Vagina (tissue), 2 donors: ENCODE measurements at places on chromosomes 16 and 17. TPM values are rescaled to one million over a fixed set of nuclear protein-coding genes. Genes with fewer than 3 reads are reported as not detected.
A peak's percentile ranks its signal among the peaks of the same experiment; 100 is the strongest.

SLC6A2 gene
- 9.6 TPM for total RNA-seq

ACSM5 gene
- total RNA-seq = 2.9 TPM

IRX5 gene
- 11.0 TPM for total RNA-seq

TCAP gene
- total RNA-seq = 0.49 TPM

CIBAR2 gene
- not detected for total RNA-seq

SLC13A5 gene
- 1.7 TPM for total RNA-seq

DNA sequence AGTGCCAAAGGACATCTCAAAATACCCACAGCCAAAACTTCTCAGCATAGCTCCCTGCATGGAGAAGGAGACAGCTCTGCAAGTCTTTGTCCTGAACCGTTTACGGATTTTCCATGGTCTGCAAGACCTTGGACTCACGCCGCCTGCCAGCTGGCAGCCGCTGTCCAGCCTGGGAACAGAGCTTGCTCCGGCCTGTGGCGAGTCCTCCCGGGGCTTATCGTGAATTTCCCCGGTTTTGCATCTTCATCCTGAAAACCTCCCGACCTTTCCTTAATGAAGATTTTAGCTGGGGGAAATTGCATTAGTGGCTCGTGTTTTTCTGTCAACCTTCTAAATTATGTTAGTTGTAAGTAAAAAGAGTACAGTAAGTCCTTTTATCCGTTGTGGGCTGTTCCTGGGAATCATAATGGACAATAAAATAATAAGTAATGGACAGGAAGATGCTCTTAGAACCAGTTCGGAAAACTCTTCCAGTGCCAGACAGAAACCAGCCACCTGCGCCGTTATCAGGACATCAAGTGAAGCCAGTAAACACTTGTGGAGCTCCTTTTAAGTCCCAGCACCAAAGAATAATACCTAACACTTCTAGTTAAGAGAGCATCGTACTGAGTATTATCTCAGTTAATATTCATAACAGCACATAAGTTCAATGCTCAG, 112.4 kb upstream of the NOL11 start:
- no peak overlapping the region for H3K27ac ChIP-seq
- H3K4me3 ChIP-seq = no peak overlapping the region
- no peak for DNase-seq

- H3K27me3 ChIP-seq = no peaks in the 10 kb centered on the region
- H3K27ac ChIP-seq = peak within 1 kb of the TSS; percentile 63
- no peaks in the 10 kb centered on the region for H3K36me3 ChIP-seq
- DNase-seq = no peak
- H3K4me3 ChIP-seq = peak within 1 kb of the TSS; percentile 11
- peaks cover 22% of the 10 kb centered on the region for H3K4me1 ChIP-seq
Observed at GRCh38 chr17:63931981-63932561, at the start of gene CD79B. Gene CD79B, minus strand, starts transcription at chr17:63932331. Its CDS starts 70 bp downstream, at chr17:63932261.

GRCh38 chr16:49452578-49452977, 79.0 kb downstream of the C16orf78 start:
- no peaks in the 10 kb centered on the region for H3K36me3 ChIP-seq
- DNase-seq = no peak
- H3K27ac ChIP-seq = peak overlapping the region; percentile 30
- no peaks in the 10 kb centered on the region for H3K27me3 ChIP-seq
- H3K4me3 ChIP-seq = no peak overlapping the region

GRCh38 chr16:921321-921905, 49.4 kb downstream of the LMF1 start:
- H3K4me1 ChIP-seq = no peaks in the 10 kb centered on the region
- DNase-seq = no peak
- H3K4me3 ChIP-seq = no peak overlapping the region

DNA sequence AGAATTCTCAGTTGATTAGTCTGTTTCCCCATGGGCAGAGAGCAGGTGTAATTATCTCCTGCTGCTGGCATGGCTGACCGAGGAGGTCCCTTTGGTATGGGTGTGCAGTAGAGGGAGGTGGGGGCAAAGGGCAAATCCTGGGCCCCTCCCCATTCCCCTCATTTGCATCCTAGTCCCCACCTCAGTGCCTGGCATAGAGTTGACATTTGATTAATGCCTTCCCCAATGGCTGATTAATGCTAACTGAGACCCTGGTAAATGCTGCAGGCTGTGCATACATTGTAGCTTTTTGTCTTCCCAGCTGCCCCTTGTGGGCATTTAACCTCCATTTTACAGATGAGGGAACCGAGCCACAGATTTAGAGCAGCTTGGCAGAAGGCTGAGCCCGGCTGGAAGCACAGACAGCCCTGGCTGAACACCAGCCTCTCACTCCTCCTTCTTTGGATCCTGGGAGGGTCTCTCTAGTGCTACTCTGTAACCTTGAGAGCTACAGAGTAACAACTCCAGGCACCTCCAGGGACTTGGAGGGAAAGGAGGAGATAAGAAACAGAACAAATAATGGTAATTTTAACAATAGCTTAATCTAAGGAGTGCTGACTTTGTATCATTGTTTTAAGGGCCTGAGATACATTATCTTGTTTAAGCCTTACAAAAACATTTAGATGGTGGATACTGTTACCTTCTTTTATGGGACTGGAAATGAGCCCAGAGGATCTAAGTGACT, 5.1 kb downstream of the PLCG2 start:
- H3K27me3 ChIP-seq = no peaks in the 10 kb centered on the region
- no peak overlapping the region for H3K27ac ChIP-seq
- peaks cover 19% of the 10 kb centered on the region for H3K4me1 ChIP-seq
- H3K36me3 ChIP-seq = no peaks in the 10 kb centered on the region
- no peak overlapping the region for H3K4me3 ChIP-seq

- no peak overlapping the region for H3K4me3 ChIP-seq
- no peaks in the 10 kb centered on the region for H3K36me3 ChIP-seq
- no peaks in the 10 kb centered on the region for H3K27me3 ChIP-seq
- peak overlapping the region; percentile 69 for H3K27ac ChIP-seq
- H3K4me1 ChIP-seq = peaks cover 47% of the 10 kb centered on the region
- DNase-seq = no peak
Observed at GRCh38 chr16:86297866-86298757, 212.2 kb upstream of the FOXF1 start.

GRCh38 chr16:67669499-67670101, 3.0 kb downstream of the C16orf86 start:
- no peak overlapping the region for H3K4me3 ChIP-seq
- DNase-seq = no peak
- H3K27me3 ChIP-seq = no peaks in the 10 kb centered on the region
- no peaks in the 10 kb centered on the region for H3K36me3 ChIP-seq
- peaks cover 56% of the 10 kb centered on the region for H3K4me1 ChIP-seq

- H3K27me3 ChIP-seq = no peaks in the 10 kb centered on the region
- H3K27ac ChIP-seq = no peak overlapping the region
- no peak overlapping the region for H3K4me3 ChIP-seq
- DNase-seq = no peak
Observed at GRCh38 chr17:55155856-55156560, 108.8 kb upstream of the HLF start.

- H3K36me3 ChIP-seq = no peaks in the 10 kb centered on the region
- DNase-seq = no peak
- H3K27me3 ChIP-seq = no peaks in the 10 kb centered on the region
- H3K4me3 ChIP-seq = no peak overlapping the region
Observed at GRCh38 chr16:64864232-64864809, 257.5 kb downstream of the CDH11 start.

- peak overlapping the region; percentile 99 for H3K27ac ChIP-seq
- H3K4me1 ChIP-seq = peaks cover 56% of the 10 kb centered on the region
- H3K36me3 ChIP-seq = no peaks in the 10 kb centered on the region
- DNase-seq = no peak
- peak overlapping the region; percentile 19 for H3K4me3 ChIP-seq
Observed at GRCh38 chr16:11583889-11584565, 2.7 kb downstream of the LITAF start.

DNA sequence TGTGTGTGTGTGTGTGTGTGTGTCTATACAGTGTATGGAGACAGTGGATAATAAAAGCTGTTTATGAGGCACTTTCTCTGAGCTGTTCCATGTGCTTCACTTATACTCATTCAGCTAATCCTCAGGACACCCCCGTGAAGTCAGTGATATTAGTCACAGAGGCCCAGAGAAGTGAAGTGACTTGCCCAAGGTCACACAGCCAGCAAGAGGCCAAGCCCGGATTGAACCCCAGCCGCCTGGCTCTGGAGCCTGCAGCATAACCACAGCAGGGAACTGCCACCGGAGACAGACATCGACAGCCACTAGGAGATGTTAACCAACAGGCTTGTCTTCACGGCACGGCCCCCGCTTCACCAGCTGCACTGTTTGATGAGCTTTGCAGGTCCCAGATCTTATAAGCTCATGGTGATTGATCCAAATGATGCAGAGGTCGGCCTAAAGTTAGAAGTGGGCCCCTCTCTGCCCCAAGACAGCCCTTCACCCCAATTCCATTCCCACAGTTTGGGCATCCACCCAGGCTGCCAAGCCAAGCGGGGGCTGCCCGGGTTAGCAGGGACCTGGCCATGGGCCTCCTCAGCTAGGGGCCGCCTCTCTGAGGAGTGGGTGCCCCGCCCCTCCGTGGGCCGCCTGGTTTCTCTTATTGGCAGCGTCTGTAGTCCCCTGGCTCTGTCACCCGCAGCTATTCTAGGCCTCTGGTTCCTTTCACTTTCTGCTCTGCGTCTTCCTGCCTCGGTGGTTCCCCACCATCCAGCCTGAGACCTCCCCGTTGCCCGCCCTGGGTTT, 30.9 kb downstream of the SOCS1 start:
- H3K27me3 ChIP-seq = no peaks in the 10 kb centered on the region
- peaks cover 17% of the 10 kb centered on the region for H3K4me1 ChIP-seq
- H3K4me3 ChIP-seq = no peak overlapping the region
- no peaks in the 10 kb centered on the region for H3K36me3 ChIP-seq

GRCh38 chr16:86016201-86016965, 117.4 kb downstream of the IRF8 start:
- H3K4me3 ChIP-seq = no peak overlapping the region
- no peak for DNase-seq
- no peaks in the 10 kb centered on the region for H3K4me1 ChIP-seq
- H3K36me3 ChIP-seq = no peaks in the 10 kb centered on the region

- no peak overlapping the region for H3K27ac ChIP-seq
- H3K4me1 ChIP-seq = no peaks in the 10 kb centered on the region
- H3K27me3 ChIP-seq = no peaks in the 10 kb centered on the region
- DNase-seq = no peak
- no peak overlapping the region for H3K4me3 ChIP-seq
- no peaks in the 10 kb centered on the region for H3K36me3 ChIP-seq
Observed at GRCh38 chr17:68972119-68972704, 17.0 kb upstream of the ABCA8 start.

- DNase-seq = no peak
- no peak overlapping the region for H3K27ac ChIP-seq
- no peaks in the 10 kb centered on the region for H3K36me3 ChIP-seq
- H3K27me3 ChIP-seq = peaks cover 12% of the 10 kb centered on the region
- no peak overlapping the region for H3K4me3 ChIP-seq
Observed at GRCh38 chr16:2971134-2971984, 2.2 kb downstream of the PAQR4 start.

DNA sequence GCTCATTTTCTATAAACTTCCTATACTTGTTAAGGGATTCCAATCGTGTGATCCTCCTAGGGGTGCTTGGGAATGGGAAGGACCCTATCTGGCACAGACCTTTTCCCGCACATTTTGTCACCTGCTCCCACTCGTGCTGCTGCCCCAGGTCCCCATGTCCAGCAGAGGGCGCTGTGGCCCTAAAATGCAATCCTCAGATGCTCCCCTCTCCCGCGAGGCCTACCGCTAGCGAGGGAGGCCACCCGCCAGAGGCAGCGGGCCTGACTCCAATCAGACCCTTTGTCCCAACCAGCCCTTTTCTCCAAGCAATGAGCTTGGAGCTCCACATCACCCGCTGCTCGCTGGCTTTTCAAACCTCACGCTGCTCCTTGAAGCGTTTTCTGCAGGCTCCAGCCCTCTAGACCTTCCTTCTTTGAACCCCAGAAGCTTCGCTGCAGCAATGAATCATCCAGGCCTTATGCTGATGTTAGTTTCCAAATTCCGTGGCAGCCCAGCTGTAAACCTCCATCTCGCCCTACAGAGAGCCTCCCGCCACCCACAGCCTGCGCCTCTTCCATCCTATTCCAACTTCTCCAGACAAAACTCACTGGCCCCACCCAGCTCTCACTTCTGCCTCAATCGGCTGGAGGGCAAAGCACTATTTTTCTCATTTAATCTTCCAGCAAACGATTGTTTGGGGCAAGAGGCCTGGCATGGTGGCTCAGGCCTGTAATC, 23.6 kb upstream of the FZD2 start:
- H3K27me3 ChIP-seq = no peaks in the 10 kb centered on the region
- H3K27ac ChIP-seq = peak overlapping the region; percentile 74
- H3K36me3 ChIP-seq = no peaks in the 10 kb centered on the region
- no peak for DNase-seq

GRCh38 chr17:74864866-74865395, 5.2 kb upstream of the GRIN2C start:
- H3K4me1 ChIP-seq = peaks cover 20% of the 10 kb centered on the region
- no peaks in the 10 kb centered on the region for H3K36me3 ChIP-seq
- H3K27ac ChIP-seq = no peak overlapping the region
- peaks cover 12% of the 10 kb centered on the region for H3K27me3 ChIP-seq

- no peak for DNase-seq
- no peaks in the 10 kb centered on the region for H3K27me3 ChIP-seq
- no peak overlapping the region for H3K4me3 ChIP-seq
- H3K36me3 ChIP-seq = no peaks in the 10 kb centered on the region
Observed at GRCh38 chr17:78242024-78242742, 10.8 kb downstream of the TMEM235 start.

- DNase-seq = no peak
- H3K4me1 ChIP-seq = no peaks in the 10 kb centered on the region
- no peak overlapping the region for H3K4me3 ChIP-seq
- H3K27ac ChIP-seq = no peak overlapping the region
- H3K27me3 ChIP-seq = no peaks in the 10 kb centered on the region
- H3K36me3 ChIP-seq = no peaks in the 10 kb centered on the region
Observed at GRCh38 chr17:66930933-66931332, 33.6 kb upstream of the CACNG4 start.

DNA sequence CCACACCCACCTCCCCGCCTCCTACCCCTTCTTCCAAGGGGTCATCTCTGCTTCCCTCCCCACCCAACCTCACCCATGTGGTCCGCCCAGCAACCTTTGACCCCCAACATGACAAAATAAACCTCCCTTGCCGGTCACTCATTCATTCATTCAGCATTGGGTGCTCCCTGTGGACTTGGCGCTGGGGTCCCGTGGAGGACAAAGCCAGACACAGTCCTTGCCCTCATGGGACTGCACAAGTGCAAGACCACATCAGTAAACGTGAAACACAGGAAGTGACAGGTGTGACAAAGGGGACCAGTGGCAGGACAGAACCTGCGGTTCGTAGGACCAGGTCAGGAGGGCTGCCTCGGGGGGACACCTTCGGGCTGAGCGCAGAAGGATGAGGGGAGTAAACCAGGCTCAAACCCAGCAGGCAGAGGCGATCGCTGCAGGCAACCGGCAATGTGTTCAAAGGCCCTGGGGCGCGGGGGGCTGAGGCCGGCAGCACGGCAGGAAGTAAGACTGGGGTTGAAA, 185.4 kb downstream of the SEC14L1 start:
- H3K27ac ChIP-seq = peak overlapping the region; percentile 97
- H3K4me3 ChIP-seq = no peak overlapping the region

DNA sequence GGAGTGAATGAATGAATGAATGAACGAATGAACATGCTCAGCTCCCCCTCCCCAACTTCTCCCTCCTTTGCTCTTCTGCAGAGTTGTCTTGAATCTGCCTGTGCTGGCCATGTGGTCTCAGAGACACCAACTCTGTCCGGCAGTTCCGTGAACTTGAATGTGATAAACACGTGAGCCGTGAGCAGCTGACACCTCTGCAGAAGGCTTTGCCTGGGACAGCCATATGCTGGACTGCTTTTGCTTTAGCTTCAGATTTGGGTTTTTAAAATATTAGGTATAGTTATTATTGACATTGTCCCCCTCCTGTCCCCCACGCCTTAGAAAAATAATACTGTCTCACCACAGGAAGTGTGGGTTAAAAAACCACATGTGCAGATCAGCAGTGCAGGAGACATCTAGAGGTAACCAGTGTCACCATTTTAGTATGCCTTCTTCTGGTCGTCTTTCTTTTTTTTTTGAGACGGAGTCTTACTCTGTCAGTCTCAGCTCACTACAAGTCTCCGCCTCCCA, 83.8 kb downstream of the ABCC1 start:
- no peak for DNase-seq
- H3K4me3 ChIP-seq = no peak overlapping the region
- no peak overlapping the region for H3K27ac ChIP-seq
